ENCODE measurements at places on chromosomes 1 and 21. TPM values are rescaled to one million over a fixed set of nuclear protein-coding genes. Genes with fewer than 3 reads are reported as not detected.

The TXLNA gene
- 60.1 TPM for total RNA-seq

The INKA2 gene
- total RNA-seq = 0.77 TPM

The CD1D gene
- total RNA-seq = 0.09 TPM

The LCK gene
- total RNA-seq = not detected

The CD48 gene
- total RNA-seq = under 0.01 TPM

The SV2A gene
- 16.0 TPM for total RNA-seq

The TPM3 gene
- total RNA-seq = 325 TPM

The ANKRD35 gene
- 2.9 TPM for total RNA-seq

The GBP4 gene
- 0.16 TPM for total RNA-seq

The AMIGO1 gene
- 1.9 TPM for total RNA-seq

The MMEL1 gene
- 0.16 TPM for total RNA-seq

The C4BPB gene
- not detected for total RNA-seq

The SPATA21 gene
- total RNA-seq = not detected

The CDC7 gene
- total RNA-seq = 0.52 TPM

The TCEA3 gene
- 20.2 TPM for total RNA-seq

The SLAMF6 gene
- not detected for total RNA-seq

The TIAM1 gene
- total RNA-seq = 6.0 TPM

The RGSL1 gene
- not detected for total RNA-seq

The MXRA8 gene
- total RNA-seq = 326 TPM
